ENCODE measurements at places on chromosomes 2 and 18.
A peak's percentile ranks its signal among the peaks of the same experiment; 100 is the strongest.

DNA sequence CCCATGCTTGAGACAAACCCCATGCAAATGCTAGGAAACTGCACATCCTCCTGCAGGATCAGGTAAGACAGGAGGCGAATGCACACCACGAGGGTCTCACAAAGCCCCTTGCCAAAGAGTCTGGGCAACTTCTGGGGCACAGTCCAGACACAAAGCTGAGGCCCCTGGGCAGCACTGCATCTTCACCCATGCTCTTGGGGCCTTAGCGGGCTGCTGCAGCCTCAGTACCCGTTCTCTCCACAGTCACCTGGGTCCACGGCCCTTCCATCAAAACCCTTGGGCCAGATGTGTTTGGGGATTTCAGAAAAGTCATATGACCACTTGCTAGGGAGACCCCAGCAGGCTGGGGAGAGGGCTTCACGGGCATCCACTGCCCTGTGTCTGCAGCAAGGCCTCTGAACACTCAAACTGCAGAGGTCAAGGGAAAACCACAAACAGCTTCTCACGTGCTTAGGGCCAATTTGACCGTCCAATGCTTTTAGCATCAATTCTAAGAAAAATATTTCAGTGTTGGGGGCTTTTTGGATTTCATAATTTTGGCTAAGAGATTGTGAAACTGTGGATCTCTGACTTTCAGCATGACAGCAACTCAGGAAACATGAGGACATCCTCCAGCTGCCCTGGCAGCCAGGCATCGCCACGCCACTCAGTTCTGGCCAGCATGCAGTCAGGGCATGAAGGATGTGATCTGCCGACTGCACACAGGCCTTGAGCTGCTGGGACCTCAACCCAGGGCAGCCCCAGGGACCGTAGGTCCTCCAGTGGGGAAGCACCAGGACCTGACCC, 20.0 kb downstream of the PASK start:
- DNase-seq: no peak

DNA sequence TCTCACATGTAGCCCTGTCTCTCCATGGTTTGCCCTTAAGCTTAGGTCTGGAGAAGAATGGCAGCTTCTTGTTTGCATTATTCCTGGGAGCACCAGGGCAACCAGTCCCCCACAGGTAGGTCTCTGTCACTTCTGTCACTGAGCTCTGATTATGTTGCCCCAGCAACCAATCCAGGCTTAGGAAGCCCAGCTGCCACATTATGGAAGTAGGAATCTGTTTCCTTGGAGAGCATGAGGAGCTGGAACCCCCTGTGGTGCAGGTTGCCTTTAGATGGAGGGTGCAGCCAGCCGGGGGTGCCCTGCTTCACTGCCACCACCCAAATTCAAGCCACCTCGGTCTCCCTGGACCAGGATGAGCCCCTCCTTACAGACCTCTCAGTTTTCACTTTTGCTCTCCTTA, 4.8 kb downstream of the RESP18 start:
- no peak for DNase-seq

GRCh38 chr18:57121542-57122112, 25.3 kb upstream of the BOD1L2 start:
- no peak for DNase-seq

DNA sequence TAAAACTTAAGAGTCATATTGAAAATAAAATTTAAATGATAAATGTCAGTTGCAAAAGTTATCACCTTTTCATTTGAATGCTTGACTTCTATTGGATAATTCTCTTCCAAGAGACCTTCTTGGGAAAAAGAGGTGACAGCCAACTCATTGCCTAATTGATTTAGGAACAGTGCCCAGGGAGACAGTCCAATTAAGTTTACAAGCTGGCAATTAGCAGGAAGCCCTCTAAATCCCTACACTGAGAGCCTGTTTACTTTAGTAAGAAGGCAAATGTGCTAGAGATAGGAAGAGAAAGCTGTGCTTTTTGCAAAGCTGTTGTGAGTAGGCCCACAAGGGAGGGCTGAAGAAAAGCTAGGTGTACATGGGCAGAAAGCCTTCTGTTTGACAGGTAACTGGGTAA, 189.1 kb downstream of the WDPCP start:
- no peak for DNase-seq

- no peak for DNase-seq
These were observed 101.7 kb upstream of the NOSTRIN start for GRCh38 chr2:168700615-168701245.

- no peak for DNase-seq
These were observed 200.8 kb downstream of the RAB3GAP1 start for GRCh38 chr2:135252805-135253458.

- no peak for DNase-seq
These were observed 118.8 kb downstream of the SH3RF3 start for GRCh38 chr2:109247812-109248211.

DNA sequence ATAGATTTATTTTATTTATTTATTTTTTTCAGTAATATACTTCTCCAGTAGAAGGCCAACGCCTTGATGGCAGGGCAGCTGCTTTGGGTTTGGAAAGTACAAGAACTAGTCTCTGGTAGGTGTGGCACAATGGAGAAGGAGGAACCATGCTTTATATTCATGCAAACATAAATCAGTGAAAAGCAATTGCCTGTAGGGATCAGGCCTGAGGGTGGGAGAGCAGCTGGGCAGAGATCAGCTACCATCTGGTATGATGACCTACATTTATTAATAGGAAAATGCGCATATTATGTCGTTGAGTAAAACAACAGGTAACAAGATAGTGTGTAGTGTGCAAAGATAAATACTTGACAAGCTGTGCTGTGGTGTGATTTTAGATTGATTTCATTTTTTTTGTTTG, 120.4 kb upstream of the TLK1 start:
- no peak for DNase-seq

- DNase-seq: no peak
These were observed 385.5 kb downstream of the PIK3C3 start for GRCh38 chr18:42340423-42341009.

GRCh38 chr18:39205565-39206195, 1640.1 kb upstream of the CELF4 start:
- DNase-seq: no peak

- DNase-seq: no peak
These were observed 286.1 kb downstream of the SOX11 start for GRCh38 chr2:5978131-5978751.

DNA sequence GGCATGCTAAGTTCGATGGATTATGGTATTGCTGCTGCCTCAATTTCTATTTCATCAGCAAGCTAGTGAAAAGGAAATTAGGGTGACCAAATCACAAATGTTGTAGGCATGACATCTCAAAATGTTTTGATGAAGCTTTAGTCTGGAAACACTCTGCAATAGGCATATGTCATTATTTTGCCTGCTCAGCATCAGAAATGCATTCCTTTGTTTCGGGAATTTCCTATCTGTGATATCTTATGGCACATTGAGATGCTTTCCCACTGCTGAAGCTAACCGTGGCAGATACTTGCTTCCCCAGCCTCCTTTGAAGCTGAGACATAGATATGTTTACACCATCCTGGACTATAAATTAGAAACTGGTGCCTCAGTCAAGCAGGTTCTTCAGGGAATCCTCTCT, 119.7 kb downstream of the CDC42EP3 start:
- DNase-seq: no peak

GRCh38 chr2:193973781-193974180, 1683.2 kb upstream of the SLC39A10 start:
- DNase-seq: no peak

DNA sequence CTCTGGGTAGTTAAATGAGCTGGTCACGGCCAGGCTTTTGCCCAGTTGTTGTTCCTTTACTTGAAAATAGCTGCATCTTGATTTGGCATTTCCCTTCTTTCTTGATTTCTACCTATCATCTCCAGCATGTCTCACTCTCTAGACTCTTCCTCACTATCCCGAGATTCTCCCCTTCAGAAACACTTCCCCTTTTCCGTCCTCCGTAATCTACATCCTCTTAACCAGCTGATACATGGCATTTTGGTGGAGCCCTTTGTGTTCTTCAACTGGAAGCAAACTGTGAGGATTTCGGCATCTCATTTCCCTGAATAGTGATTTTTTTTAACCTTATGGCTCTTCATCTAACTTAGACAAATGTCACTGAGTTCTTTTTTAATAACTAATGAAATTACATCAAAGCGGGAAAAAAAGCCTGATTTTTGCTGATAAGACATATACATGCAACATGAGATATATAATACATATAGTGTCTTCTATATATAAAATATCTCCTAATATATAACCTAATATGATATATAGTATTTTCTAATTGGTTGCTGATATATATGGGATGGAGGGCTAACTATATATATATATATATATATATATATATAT, 220.2 kb upstream of the RASGRP3 start:
- DNase-seq: no peak

- DNase-seq: no peak
These were observed 49.3 kb downstream of the NEDD4L start for GRCh38 chr18:58093311-58093803.

- DNase-seq: no peak
These were observed 767 bp upstream of the NPPC start for GRCh38 chr2:231926761-231927565.

DNA sequence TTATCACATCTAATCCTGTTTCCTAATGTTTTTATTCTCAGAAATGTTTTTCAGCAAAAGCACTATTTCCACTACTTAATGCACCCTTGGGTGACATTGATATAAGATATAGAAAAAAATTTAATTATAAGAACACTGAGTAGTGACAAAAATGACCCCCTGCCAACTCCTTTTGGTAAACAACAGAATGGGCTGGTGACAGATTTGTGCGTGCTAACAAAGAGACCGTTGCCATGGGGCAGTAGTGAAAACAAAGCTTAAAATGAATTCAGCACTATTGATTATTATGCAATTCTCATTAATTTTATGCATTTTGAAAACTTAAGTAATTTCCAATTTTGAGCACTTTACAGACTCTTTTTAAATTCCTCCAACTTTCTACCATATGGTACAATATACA, 33.1 kb downstream of the RDH14 start:
- DNase-seq: no peak

DNA sequence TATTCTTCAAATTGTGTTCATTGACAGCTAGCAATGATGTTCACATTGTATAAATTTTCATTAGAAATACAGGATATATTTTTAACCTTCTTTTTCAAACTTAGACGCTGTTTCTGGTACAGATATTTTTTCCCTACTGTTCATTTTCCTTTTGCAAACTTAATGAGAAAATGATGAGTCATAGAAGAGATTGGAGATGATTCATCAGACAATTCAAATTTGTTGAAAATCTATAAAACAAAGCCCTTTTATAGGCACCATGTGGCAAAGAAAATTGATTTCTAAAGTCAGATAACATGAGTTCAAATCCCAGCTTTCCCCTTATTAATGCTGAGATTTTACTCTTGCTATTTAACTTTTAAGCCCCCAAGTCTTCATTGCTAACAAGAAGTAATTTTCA, 728.8 kb upstream of the DDX18 start:
- DNase-seq: no peak

DNA sequence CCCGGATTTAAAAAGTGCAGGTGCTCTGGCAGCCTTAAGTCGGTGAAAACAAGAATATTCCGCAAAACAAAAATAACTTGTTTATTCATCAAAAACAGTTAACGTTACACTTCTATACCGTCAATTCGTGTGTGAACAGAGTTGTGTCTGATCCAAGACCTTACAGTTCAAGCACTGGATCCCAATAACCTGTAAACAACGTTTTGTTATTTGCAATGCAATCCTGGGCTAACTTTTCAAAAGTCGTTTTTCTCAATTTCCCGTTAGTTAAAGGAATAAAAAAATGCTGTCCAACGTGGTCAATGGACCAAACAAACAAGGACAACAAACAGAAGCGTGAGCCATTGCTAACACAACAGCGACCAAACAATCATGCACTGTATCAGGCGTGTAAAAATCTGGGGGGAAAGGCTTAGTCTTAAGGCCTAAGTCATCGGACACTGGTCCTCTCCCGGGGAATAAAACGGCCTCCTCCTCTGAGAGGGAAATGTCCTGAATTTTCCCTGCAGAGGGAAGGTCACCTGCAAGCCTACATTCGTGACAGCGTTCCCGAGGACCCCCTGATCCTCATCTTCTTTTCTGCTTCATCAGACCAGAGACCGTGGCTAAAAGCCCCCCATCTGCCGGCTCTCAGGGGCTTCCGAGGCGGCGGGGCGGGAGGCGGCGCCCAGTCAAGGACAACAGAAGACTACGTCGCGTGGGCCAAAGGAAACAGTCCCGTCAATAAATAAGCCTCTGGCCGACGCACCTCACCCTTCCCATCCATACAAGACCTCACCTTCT, 490 bp downstream of the NDUFS1 start:
- no peak for DNase-seq

- DNase-seq: no peak
These were observed 38.5 kb downstream of the TSHZ1 start for GRCh38 chr18:75249175-75249518.

GRCh38 chr2:41698678-41699422, 349.0 kb upstream of the PKDCC start:
- no peak for DNase-seq

GRCh38 chr18:9025091-9025838, 77.2 kb upstream of the NDUFV2 start:
- no peak for DNase-seq

GRCh38 chr2:133264989-133265401, 303.3 kb downstream of the NCKAP5 start:
- DNase-seq: no peak

- peak; percentile 60 for DNase-seq
These were observed 205 bp downstream of the TET3 start for GRCh38 chr2:73984922-73985307.

GRCh38 chr2:10584242-10584753, 105.5 kb downstream of the NOL10 start:
- DNase-seq: no peak

DNA sequence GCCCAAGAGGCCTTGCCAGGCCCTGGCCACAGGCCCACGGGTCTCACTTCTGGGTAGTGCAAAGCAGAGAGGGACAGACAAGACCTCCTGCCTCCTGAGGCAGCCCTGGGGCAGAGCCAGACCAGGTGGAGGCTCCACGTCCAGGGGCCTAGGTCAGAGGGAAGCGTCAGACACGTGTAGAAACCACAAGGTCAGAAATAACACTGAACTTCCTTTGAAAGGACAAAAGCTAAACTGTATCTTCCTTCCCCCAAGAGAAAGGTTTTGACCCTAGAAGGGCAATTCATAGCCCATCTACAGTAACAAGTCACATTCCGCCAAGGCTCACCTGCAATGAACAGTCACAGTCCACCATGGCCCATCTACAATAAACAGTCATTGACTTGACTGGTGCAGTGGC, 17.9 kb downstream of the SDC1 start:
- DNase-seq: no peak

DNA sequence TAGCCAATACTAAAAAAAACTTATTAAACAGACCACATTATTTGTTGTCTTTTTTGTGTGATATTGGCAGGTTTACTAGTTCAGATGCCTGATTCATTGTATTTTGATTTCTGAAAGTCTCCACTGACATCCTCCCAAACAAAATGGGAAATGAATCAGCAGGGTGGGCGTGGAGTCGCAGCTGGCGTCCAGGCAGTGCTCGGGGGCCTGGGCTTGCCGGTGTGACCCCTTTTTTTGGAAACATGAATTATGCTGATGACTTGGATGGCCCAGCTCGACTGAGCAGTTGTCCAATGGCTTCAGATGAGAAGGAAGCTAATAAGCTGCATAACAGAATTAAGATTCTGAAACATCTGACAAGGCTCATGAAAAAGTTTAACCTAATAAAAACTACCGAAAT, 1.7 kb upstream of the KCNG2 start:
- no peak for DNase-seq

- DNase-seq: no peak
These were observed 88.5 kb downstream of the CDH2 start for GRCh38 chr18:28088477-28088876.

All from T-helper 17 cell (primary cell).